Stimulated activated CD4-positive, alpha-beta T cell treated with anti-CD3 and anti-CD28 coated beads, Interleukin-1b, Interleukin-23, amount 100 ng/mL, for 24 hours (primary cell): ENCODE measurements at places on chromosomes 6 and 20.

DNA sequence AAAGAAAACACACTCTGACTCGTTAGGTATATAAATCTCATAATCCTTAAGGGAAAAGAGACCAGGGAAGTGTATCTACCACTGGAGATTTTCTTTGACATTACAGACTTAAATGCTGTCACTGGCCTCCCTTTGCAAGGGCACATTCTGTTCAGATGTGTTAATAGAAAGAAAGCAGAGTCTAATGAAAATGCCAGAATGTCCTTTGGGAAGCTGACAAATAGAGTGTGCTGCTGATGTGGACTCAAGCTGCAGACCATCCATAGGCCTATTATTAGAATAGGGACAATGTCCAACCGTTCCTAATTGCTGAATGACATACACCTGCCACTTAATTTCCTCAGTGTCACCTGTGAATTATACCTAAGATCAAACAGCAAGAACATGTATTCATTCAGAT, 41.2 kb downstream of the SLC35D3 start:
- DNase-seq: no peak

DNA sequence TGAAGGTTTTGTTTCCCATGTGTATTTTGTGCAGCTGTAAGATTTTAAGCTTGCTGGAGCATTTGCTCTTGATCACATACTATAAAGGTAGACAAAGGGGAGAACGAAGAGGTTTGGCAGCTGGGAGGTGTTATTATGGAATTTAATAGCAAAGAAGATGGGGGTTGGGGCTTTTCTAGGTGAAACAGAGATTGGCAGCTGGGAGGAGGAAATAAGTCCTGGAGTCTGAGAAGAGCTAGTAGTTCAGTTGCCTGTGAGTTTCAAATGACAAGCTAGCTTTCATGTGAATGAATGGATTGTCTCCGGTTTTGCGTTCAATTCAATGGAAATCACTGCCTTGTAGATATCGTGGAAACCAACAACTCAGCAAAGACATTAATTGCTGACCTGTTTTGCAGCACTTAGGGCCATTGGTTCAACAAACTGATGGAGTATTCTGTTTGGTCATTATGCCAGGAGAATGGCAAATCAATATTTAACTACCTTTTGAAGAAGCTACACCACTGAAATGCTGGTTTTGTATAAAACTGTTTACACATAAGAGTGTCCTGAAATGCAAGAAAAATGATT, 38.1 kb upstream of the FLRT3 start:
- DNase-seq: no peak

DNA sequence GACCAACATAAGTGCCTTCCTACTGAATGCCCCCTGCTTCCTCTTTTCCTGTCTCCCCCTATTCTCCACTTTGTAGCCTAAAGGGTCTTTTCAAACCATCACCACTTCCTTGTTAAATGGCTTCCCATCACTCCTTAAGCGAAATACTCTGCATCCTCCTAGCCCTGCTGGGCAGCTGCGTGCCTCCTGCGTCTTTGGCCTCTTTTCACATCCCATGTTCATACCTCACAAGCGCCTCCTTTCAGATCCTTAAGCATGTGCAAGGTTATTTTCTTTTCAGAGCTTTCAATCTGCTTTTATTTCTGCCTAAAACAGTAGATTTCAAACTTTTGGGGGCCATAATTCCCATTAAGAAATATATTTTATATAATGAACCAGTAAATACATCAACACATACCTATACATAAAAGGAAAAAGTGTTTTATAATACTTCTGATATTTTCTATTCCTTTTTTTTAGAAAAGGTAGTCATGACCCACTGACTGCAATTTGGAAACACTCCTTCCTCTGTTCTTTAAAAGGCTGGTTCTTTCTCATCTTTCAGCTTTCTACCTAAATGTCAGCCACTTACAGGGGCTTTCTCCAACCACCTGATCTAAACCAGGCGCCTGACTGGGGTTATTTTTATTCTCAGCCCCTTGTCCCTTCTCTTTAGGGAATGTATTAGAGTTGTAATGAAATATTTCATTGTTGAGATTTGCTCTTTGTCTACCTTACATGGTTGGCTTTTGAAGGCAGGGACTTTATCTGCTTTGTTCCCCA, 84.1 kb downstream of the PRDM1 start:
- no peak for DNase-seq

- DNase-seq: no peak
Observed at GRCh38 chr6:76840041-76840745, 623.1 kb downstream of the HTR1B start.

DNA sequence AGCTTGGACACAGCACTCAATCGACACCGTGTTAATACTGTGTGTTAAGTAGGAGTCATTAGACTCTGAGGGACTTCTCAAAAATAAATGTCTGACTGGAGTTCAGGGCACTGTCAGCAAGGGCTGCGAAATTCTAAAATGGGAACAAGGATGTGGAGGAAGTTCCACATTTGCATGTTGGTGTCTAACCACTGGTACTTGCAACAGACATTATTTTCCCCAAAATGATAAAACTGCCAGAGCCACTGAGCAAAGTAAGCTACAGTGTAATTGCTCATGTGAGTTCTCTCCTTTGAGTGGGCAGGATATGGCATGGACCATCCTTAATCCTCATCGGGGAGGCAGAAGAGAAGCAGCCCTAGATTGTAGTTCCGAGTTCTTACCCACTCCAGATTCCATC, 215.9 kb downstream of the SLC24A3 start:
- no peak for DNase-seq

DNA sequence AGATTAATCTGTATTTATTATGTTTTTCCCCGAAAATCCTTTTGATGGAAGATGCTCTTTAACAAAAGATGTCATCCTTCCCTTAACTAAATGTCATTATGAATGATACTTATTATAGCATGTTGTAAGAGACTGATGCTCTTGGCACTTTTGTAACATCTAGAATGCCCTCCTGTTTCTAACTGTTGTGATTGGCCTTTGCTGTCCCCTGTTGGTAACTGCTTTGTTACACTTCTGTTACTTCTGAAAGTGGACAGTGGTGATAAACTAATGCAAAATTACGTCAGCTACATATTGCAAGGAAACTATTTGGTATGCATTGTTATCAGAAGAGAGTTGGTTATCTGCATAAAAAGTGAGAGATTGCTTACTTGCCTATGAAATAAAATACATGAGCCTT, 5.8 kb downstream of the TTK start:
- DNase-seq: no peak

DNA sequence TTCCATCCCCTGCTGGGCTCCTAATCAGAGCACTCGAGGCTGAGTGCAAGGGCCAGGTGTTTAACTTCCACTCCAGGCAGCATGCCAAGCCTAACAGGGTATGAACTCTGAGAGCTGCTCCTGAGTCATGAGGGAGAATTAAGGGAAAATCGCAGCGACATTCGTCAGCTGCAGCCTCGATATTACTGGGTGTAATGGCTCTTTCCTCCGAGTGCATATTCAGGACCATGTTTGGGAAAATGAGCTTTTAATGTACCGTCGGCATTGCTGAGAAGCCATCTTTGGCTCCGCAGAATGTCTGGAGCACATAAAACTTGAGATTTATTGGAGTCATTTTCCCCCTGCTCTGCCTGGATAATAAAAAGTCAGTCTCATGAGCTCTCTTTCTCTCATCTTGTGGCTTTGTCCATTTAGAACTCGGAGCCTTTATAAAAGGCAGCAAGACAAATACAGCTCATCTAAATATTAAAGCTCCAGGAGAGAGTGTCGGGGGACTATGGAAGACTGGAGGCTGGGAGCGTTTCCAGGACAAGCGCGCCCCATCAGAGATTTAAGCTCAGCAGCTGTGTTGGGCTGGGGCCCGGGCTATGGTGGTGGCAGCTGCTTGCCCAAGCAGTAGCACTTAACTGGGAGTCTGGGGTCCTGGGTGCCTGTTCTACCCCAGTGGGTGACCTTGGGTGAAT, 103.7 kb downstream of the TOX2 start:
- DNase-seq: no peak

DNA sequence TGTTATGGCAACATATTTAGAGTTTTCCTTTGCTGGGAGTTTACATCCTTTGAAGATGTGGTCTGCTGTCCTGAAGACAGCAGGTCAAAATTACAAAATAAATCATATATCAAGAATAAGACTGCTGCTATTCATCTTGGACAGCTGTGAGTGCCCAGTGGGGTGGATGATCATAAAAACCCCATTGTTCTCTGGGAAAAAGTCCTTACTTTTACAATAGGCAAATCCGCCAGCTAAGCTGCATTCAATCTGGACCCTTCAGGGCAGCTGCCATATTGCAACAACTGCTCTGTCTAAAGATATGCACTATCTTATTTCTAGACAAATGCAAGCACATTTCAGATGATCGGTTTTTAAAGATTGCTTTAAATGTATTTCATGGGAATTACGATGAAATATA, 19.4 kb downstream of the CASS4 start:
- DNase-seq: no peak

DNA sequence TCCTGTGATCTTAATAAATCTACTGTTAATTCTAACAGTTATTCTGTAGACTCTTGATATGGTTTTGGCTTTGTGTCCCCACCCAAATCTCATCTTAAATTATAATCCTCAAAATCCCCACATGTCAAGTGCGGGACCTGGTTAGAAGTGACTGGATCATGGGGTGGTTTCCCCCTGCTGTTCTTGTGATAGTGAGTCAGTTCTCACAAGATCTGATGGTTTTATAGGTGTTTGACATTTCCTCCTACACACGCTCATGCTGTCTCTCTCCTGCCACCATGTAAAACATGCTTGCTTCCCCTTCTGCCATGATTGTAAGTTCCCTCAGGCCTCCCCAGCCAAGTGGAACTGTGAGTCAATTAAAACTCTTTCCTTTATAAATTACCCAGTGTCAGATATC, 10.5 kb upstream of the EPB41L2 start:
- no peak for DNase-seq

DNA sequence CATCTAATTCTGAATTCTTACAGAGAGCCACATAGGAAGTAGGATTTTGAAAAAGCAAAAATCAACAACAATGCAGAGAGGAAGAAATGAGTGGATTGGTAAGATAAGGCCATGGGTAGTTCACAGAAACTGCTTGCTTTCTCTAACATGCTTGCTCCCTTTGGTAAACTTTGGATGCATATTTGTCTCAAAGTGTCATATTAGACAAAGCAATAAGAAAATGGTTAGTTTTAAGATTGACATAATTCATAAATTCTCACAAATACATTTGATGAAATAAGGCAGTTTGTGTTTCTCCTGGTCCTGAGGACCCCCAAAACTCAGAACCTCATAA, 31.7 kb downstream of the UTRN start:
- DNase-seq: no peak

DNA sequence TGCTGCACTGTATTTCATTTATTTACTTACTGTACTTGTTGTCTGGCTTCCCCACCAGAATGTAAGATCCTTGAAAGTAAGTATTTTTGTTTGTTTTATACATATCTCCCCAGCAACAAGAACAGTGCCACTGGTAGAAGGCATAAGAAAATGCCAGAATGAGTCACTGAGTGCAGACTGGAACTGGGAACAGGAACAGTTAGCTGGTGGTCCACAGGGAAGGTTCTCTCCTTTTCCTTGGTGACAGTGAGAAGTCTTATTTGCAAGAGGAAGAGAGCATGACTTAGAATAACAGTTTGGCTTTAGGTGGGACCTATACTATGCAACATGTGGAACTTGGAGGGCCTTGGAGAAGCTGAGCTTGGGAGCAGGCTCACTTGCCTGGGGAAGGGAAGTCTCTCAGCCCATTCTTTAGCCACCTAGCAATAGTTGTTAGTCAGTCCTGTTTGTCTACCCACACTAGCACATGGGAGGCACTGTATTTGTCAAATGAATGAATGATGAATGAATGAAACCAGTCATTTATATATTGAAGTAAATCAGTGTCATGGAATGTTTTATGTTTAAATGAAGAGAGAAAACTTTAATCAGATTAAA, 203.5 kb downstream of the KCNQ5 start:
- no peak for DNase-seq

DNA sequence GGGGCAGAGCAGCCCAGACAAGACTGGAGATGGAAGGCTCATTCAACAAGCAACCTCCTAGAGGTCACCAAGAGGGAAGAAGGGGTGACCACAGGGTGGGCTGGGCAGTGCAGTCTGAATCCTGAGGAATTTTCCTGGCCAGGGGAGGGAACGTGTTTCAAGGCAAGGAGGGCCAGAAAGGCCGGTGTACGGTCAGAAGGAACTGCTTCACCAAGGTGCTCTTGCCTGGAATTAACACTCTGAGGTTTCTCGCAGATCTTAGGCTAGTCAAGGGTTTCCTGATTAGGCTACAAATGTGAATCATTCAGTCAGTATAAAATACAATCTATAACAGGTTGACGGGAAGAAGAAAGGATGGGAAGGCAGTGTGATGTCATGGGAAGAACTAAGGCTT, 199.3 kb downstream of the LRFN2 start:
- no peak for DNase-seq

- no peak for DNase-seq
Observed at GRCh38 chr6:161038229-161039031, 46.9 kb downstream of the MAP3K4 start.

GRCh38 chr6:80454661-80455365, 348.3 kb downstream of the BCKDHB start:
- DNase-seq: no peak

DNA sequence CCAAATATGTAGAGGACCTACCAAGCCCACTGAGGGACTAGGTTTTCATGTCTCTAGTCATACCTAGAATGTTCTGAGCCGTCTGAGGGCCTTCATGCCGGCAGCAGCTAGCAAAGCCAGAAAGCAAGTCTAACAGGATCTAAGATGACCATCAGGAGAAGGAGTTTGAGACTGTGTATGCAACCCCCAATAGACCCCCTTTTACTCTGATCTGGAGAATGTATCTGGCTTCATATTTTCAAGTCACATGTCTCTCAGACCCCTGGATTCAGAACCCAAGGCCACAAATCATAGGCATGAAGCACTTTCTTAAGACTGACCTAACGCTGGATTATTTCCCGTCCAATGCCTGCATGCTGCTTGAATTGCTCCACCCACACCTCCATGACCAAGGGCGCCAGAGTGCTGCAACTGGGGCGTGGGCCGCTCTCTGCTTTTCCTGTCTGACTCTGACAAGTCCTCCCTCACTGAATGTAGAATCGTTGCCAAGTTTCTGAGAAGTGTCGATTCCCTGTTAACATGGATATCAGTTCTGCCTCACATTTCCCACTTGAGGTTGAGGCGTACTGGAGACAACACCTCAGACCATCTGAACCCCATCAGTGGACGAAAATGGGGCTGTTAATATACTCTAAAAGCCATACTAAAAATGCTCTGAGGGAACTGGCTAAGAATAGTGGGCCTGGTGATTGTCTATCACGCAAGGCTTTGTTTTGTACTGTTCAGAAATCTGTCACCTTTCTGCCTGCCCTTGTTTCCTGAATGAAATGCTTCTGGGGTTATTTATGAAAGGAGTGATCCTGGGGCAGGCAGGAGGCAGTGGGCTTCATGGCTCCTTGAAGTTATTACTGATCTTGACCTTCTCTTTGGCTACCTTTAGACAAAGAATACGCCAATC, 23.9 kb upstream of the ASXL1 start:
- DNase-seq: no peak

- DNase-seq: no peak
Observed at GRCh38 chr6:127967708-127968107, 66.8 kb upstream of the THEMIS start.

- no peak for DNase-seq
Observed at GRCh38 chr20:19110881-19111460, 101.5 kb upstream of the SLC24A3 start.

GRCh38 chr6:3369985-3370360, 86.9 kb downstream of the SLC22A23 start:
- no peak for DNase-seq
